Esophagus muscularis mucosa (tissue), 4 donors: ENCODE measurements at places on chromosomes 4 and X. TPM values are rescaled to one million over a fixed set of nuclear protein-coding genes. Genes with fewer than 3 reads are reported as not detected.

- no peak for DNase-seq
- H3K36me3 ChIP-seq = no peaks in the 10 kb centered on the region
- H3K27me3 ChIP-seq = no peaks in the 10 kb centered on the region
- H3K4me1 ChIP-seq = no peaks in the 10 kb centered on the region
These were observed 26.5 kb downstream of the TFDP3 start for GRCh38 chrX:133191739-133192039.

GRCh38 chr4:108840426-108840975 lies 77.6 kb upstream of the ETNPPL start:
- no peaks in the 10 kb centered on the region for H3K36me3 ChIP-seq
- H3K4me1 ChIP-seq = no peaks in the 10 kb centered on the region
- peaks cover 6% of the 10 kb centered on the region for H3K27me3 ChIP-seq
- no peak for DNase-seq

- no peak overlapping the region for H3K4me3 ChIP-seq
- no peaks in the 10 kb centered on the region for H3K4me1 ChIP-seq
These were observed 190.2 kb upstream of the BANK1 start for GRCh38 chr4:101600287-101600686.

- no peaks in the 10 kb centered on the region for H3K27me3 ChIP-seq
- H3K4me3 ChIP-seq = no peak overlapping the region
- no peaks in the 10 kb centered on the region for H3K4me1 ChIP-seq
- H3K27ac ChIP-seq = no peak overlapping the region
- H3K36me3 ChIP-seq = no peaks in the 10 kb centered on the region
- DNase-seq = no peak
These were observed 205.4 kb upstream of the ITM2A start for GRCh38 chrX:79572566-79572965.

DNA sequence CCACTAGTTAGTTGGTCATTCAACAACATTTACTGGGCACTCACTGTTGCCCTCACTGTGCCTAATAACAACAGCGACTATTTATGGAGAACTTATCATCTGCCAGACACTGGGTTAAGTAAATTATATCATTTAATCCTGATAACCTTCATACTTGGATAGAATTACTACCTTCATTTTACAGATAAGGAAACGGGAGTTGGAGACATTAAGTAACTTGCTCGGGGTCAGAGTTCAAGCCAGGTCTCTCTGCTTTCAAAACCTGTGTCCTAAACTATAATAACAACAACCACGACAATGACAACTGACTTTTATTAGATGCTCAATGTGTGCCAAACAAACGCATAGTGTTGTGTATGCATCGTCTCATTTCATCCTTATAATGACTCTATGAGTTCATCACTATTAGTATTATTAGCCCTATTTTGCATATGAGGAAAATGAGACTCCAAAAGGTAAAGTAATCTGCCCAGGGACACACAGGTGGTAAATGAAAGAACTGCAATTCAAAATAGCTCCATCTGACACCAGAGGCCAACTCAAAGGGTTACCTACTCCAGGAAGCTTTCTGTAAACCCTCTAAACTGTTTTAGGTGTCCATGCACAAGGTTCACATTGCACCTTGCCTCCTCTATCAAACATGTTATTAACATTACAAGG lies 98.4 kb upstream of the ACSL4 start:
- H3K4me3 ChIP-seq = no peak overlapping the region
- H3K36me3 ChIP-seq = no peaks in the 10 kb centered on the region
- no peaks in the 10 kb centered on the region for H3K4me1 ChIP-seq
- H3K27me3 ChIP-seq = no peaks in the 10 kb centered on the region

DNA sequence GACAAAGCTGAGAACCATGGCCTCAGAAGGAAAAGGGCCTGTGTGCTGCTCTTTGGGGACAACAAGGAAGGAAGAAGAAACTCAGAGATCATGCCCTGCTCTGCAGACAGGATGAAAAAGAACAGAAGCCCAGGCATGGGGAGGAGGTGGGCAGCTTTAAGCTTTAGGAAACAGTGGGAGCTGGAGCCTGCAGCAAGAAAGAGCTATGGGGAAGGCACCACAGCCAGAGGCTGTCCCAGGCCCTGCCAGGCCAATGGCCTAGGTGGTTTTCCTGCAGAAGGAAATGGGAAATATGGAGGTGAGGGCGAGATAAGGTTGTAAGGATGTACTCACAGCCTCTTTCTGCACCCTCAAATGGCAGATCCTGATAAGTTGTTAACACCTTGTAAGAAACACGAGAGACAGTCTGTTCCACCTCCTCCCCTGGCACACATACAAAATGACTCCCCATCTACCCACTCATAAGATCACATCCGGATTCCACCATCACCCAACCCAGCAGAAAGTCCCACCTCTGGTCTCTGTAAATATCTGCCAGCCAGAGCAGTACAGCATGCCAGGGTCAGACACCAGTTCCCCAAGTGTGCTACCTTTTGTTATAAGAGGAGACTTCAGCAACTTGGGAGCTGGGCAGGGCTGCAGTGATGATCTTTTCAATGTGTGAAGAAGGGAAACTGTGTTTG lies 105.2 kb downstream of the RTL5 start:
- H3K4me1 ChIP-seq = peaks cover 3% of the 10 kb centered on the region
- no peak for DNase-seq
- H3K4me3 ChIP-seq = no peak overlapping the region

The ASB5 gene
- total RNA-seq = 20.5 TPM

DNA sequence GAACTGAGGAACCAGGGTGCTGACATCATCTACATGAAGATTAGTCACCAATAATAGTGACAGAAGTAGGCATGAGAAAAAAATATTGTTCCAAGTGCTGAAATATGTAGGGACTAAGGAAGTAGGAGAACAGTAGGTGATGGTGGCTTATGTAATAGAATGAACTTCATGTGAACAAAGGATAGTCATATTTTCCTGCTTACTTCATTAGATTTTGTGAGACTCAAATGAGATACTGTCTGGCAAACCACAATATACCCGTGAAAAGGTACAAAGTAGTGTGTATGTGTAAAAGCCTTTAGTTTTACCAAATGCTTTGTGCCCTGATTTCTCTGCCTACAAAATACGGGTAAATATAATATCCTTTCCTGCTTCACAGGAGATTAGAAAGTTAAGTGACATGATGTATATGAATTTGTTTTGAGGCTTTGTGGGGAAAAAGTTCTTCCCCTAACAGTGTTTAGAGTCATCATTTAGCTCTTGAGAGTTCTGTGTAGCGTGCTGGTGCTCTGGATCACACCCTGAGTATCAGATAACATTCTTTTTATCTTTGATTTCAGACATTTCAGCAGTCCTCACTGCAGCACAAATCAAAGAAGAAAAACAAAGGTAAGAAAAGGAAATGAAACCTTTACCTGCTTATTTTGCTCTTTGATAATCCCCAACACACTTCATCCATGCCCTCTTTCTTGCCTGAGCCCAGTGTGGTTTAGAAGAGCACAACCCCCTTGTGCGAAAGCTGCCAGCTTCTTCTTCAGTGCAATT lies 67.9 kb downstream of the KLHL34 start:
- no peak overlapping the region for H3K27ac ChIP-seq
- H3K27me3 ChIP-seq = no peaks in the 10 kb centered on the region
- no peak for DNase-seq
- H3K36me3 ChIP-seq = no peaks in the 10 kb centered on the region
- no peaks in the 10 kb centered on the region for H3K4me1 ChIP-seq
- H3K4me3 ChIP-seq = no peak overlapping the region
